ENCODE measurements at places on chromosomes 6 and 20.

DNA sequence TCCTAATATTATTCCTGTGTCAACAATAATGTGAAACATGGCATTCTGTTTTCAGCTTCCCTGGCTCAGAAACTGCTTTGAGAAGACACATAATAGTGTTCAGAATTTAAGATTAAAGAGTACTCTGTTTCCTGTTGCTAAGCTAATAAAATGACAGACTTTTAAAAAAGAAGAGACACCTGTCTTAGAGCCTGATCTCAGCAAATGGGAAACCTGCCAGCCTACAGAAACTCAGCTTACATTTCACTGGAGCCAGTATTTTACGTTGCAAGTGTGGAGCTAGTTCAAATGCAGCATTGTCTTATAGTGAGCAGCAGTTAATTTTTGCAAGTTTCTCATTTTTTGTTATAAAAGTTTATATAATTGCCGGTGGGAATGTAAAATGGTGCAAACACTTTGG is 28.8 kb downstream of the KIZ start:
- no peaks in the 10 kb centered on the region for H3K36me3 ChIP-seq
- no peak overlapping the region for H3K27ac ChIP-seq
- no peak overlapping the region for H3K4me3 ChIP-seq
- DNase-seq: no peak
- no peaks in the 10 kb centered on the region for H3K27me3 ChIP-seq
- H3K4me1 ChIP-seq: no peaks in the 10 kb centered on the region

DNA sequence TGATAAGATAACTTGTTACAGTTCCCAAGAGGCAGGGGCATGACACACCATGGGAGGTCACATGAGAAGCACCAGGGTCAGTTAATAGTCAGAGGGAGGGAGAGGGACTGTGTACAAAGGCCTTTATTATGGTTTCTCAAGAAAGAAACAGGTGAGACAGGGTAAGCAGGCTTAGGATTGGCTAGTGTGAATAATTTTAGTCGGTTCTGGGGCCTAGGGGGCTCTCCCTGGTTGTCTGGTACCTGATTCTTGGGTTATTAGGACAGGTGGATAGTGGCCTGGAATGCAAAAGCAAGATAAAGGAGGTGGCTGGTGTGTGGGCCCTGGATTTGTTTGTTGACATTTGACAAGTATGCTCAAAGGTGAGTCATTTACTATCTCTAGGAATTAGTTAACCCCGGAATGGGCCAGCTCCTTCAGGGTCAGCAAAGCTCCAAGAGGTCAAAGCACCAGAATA is 49.4 kb upstream of the MCUR1 start:
- H3K27ac ChIP-seq: no peak overlapping the region
- H3K4me1 ChIP-seq: no peaks in the 10 kb centered on the region
- H3K27me3 ChIP-seq: peaks cover 4% of the 10 kb centered on the region
- no peaks in the 10 kb centered on the region for H3K36me3 ChIP-seq

DNA sequence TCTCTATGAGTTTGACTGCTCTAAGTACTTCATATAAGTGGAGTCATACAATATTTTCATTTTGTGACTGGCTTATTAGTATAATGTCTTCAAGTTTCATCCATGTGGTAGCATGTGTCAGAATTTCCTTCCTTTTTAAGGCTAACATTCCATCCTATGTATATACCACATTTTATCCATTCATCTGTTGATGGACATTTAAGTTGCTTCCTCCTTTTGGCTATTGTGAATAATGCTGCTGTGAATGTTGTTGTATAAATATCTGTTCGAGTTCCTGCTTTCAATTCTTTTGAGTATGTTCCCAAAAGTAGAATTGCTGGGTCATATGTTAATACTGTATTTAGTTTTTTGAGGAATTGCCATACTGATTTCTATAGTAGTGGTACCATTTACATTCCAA is 79.5 kb downstream of the PTPRA start:
- H3K36me3 ChIP-seq: peaks cover 22% of the 10 kb centered on the region
- H3K27me3 ChIP-seq: no peaks in the 10 kb centered on the region
- no peak overlapping the region for H3K27ac ChIP-seq
- H3K4me1 ChIP-seq: no peaks in the 10 kb centered on the region

DNA sequence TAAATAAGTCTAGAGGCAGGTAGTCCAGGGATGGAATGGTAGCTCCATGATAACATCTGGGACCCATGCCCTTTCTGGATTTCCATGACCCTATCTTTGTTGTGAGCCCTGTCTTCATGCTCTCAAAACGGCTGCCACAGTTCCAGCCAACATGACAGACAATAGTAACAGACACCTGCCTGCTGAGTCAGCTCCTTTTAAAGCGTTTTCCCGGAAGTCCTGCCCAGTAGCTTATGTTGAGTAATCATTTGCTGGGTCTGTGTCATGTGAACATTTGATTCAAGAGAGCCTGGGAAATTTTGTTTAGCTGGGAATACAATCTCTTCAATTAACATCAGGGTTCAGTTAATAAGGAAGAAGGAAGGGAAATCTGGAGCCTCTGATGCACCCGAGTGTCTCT is 262.2 kb upstream of the SULF2 start:
- H3K4me1 ChIP-seq: no peaks in the 10 kb centered on the region
- no peak for DNase-seq
- H3K36me3 ChIP-seq: no peaks in the 10 kb centered on the region

DNA sequence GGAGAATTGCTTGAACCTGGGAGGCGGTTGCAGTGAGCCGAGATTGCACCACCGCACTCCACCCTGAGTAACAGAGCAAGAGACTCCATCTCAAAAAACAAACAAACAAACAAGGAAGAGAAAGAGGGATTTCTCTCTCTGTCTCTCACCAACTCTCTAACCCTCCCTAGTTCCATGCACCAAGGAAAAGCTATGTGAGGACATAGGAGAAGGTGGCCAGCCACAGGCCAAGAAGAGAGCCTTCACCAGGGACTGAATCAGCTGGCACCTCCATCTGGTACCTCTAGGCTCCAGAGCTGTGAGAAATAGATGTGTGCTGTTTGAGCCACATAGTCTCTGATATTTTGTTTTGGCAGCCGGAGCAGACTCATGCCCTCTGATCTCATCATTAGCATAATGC is 9.0 kb upstream of the FAM110A start:
- H3K4me3 ChIP-seq: no peak overlapping the region
- no peak for DNase-seq
- H3K27ac ChIP-seq: no peak overlapping the region
- H3K36me3 ChIP-seq: no peaks in the 10 kb centered on the region
- H3K4me1 ChIP-seq: no peaks in the 10 kb centered on the region
- H3K27me3 ChIP-seq: no peaks in the 10 kb centered on the region

DNA sequence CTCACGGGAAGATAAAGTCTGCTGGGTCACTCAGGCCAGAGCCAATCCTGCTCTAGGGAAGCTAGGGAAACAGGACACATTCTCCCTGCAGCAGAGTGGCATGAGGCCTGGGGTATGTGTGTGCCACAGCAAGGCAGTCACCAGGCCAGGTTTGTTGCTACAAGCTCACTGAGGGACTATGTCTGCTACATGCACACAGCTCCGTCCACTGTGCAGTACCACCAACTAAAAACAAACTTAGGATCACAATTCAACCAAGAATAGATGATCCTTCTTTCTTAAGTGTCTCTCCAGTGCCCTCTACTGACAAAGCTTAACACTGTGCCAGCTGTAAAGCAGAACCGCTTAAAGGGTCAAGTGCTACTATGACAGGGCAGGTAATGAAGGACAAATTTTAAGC is 192.5 kb downstream of the PTPRK start:
- no peaks in the 10 kb centered on the region for H3K4me1 ChIP-seq
- H3K27me3 ChIP-seq: no peaks in the 10 kb centered on the region
- H3K27ac ChIP-seq: no peak overlapping the region

Measured in naive thymus-derived CD4-positive, alpha-beta T cell (primary cell).